ENCODE measurements at places on chromosomes 4 and X.

- no peaks in the 10 kb centered on the region for H3K36me3 ChIP-seq
- H3K4me3 ChIP-seq, result no peak overlapping the region
- no peak for DNase-seq
Measured at GRCh38 chrX:116276261-116276660, 105.7 kb downstream of the AGTR2 start.

- peaks cover 5% of the 10 kb centered on the region for H3K4me1 ChIP-seq
- H3K4me3 ChIP-seq, result no peak overlapping the region
- H3K27ac ChIP-seq, result no peak overlapping the region
- peak; percentile 62 for DNase-seq
- no peaks in the 10 kb centered on the region for H3K36me3 ChIP-seq
- H3K27me3 ChIP-seq, result no peaks in the 10 kb centered on the region
Measured at GRCh38 chrX:42075032-42075431, 151.7 kb upstream of the CASK start.

- H3K27ac ChIP-seq, result no peak overlapping the region
- no peaks in the 10 kb centered on the region for H3K27me3 ChIP-seq
- H3K36me3 ChIP-seq, result no peaks in the 10 kb centered on the region
- no peak for DNase-seq
- H3K4me3 ChIP-seq, result no peak overlapping the region
Measured at GRCh38 chr4:37068580-37068979, 176.0 kb upstream of the NWD2 start.

- H3K27ac ChIP-seq, result no peak overlapping the region
- H3K27me3 ChIP-seq, result no peaks in the 10 kb centered on the region
- DNase-seq, result no peak
- H3K4me3 ChIP-seq, result no peak overlapping the region
- no peaks in the 10 kb centered on the region for H3K4me1 ChIP-seq
- H3K36me3 ChIP-seq, result no peaks in the 10 kb centered on the region
Measured at GRCh38 chrX:110561034-110561433, 202.4 kb downstream of the RTL9 start.

DNA sequence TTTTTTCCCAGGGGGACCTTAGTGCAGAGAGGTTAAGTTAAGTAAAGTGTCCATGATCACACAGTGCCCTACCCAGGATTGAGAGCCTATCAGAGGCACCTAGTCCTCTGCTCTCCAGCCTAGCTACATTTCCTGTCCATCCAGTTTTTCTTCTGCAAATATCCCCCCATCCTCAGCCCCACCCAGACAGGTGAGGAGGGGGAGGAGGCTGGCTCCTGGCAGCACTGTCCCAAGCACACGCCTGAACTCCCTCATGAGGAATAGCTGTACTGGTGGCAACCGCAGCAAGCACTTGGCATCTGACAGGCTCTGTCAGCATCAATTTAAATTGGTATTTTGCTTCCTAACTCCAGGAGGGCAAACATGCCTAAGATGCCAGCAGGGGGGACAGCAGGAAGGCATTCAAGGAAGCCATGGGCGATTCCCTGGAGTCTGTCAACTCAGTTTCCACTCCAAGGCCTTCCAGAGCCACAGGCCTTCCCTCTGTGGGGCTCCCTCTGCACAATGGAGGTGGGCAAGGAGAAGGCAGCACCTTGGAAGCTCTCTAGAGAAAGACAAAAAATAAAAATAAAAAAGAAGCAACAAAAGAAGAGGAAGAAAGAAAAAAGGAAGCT lies 6.4 kb upstream of the FRMPD3 start:
- no peaks in the 10 kb centered on the region for H3K4me1 ChIP-seq
- H3K4me3 ChIP-seq, result no peak overlapping the region
- H3K27me3 ChIP-seq, result no peaks in the 10 kb centered on the region
- no peak overlapping the region for H3K27ac ChIP-seq
- H3K36me3 ChIP-seq, result no peaks in the 10 kb centered on the region
- DNase-seq, result no peak

All from CD4-positive, CD25-positive, alpha-beta regulatory T cell (primary cell).